ENCODE measurements at places on chromosomes 13 and 19.

GRCh38 chr19:7970716-7971448, 27.4 kb upstream of the TIMM44 start:
- peak; percentile 27 for DNase-seq

GRCh38 chr13:36158611-36159010, 27.4 kb upstream of the DCLK1 start:
- no peak for DNase-seq

DNA sequence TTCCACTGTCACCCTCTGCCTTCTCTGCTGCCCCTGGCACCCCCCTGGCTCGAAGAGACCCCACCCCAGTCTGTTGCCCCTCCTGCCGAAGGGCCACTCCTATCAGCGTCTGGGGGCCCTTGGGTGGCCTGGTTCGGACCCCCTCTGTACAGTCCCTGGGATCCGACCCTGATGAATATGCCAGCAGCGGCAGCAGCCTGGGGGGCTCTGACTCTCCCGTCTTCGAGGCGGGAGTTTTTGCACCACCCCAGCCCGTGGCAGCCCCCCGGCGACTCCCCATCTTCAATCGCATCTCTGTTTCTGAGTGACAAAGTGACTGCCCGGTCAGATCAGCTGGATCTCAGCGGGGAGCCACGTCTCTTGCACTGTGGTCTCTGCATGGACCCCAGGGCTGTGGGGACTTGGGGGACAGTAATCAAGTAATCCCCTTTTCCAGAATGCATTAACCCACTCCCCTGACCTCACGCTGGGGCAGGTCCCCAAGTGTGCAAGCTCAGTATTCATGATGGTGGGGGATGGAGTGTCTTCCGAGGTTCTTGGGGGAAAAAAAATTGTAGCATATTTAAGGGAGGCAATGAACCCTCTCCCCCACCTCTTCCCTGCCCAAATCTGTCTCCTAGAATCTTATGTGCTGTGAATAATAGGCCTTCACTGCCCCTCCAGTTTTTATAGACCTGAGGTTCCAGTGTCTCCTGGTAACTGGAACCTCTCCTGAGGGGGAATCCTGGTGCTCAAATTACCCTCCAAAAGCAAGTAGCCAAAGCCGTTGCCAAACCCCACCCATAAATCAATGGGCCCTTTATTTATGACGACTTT, 2.0 kb downstream of the ZFP36 start:
- peak; percentile 82 for DNase-seq

- no peak for DNase-seq
Observed at GRCh38 chr13:100396776-100397175, 191.8 kb downstream of the GGACT start.

- no peak for DNase-seq
Observed at GRCh38 chr13:106474912-106475311, 60.5 kb downstream of the EFNB2 start.

GRCh38 chr13:44259045-44260027, 114.3 kb upstream of the SERP2 start:
- DNase-seq: peak; percentile 65

GRCh38 chr13:30581582-30581981, 36.1 kb upstream of the USPL1 start:
- peak; percentile 48 for DNase-seq

DNA sequence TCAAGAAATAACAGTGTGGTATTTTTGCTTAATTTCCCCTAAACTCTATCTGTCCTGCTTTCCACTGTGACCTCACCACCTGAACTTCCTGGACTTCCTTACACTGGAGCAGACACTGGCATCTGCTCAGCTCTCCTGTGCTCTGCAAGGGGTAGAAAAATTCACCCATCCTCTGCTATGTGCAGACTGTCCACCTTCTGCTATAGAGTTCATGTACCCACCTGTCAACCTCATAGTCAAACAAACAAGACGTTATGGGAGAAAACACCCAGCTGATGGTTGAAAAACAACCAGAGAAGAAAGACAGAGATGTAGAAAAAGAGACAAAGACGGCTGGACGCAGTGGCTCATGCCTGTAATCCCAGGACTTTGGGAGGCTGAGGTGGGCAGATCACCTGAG, 12.2 kb downstream of the LAIR1 start:
- DNase-seq: no peak

DNA sequence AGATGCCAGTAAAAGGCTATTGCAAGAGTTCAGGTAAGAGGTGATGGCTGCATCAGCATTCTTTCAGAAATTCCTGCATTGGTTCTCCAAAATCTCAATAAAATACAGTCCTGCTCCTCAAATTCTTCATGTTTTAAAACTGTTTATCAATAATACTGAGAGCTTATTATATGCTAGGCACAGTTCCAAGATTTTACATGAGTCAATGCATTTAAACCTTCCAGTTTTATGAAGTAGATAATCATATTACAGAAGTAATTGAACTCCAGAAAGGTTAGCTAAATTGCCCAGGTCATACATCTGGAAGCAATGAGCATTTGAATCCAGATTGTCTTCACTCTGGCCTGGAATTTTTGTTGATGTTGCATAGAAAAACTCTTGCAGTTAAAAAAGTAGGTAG, 282.9 kb upstream of the SLITRK6 start:
- no peak for DNase-seq

GRCh38 chr13:47291107-47291656, 394.3 kb upstream of the HTR2A start:
- no peak for DNase-seq

DNA sequence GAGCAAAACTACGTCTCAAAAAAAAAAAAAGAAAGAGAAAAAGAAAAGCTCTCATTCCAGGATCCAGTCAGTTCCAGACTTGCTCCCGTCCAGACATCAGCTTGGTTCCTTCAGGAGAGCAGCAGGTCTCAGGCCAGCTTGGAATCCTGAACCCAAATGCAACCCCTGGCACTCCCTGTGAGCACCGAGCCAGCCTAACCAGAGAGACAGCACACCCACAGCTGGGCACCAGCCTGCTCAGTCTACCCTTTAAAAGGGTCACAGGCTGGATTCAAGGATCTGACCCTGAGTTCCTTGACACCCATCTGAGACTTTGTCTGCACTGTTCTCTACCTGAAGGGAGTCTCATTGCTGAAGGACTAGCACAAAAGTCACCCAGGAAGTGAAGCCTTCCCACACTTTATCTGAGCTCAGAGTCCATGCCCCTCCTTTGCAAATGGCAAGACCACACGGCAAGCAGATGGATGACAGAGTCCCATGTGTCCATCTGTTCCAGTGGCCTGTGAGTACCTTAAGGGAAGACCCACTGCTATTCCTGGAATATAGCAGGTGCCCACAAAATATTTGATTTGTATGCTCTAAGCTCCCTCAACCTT, 1.4 kb downstream of the PEPD start:
- no peak for DNase-seq

- DNase-seq: no peak
Observed at GRCh38 chr19:55146705-55147273, 2.2 kb downstream of the TNNT1 start.

- DNase-seq: no peak
Observed at GRCh38 chr19:2160379-2160778, 3.4 kb upstream of the DOT1L start.

GRCh38 chr13:97112446-97113152, 109.5 kb upstream of the MBNL2 start:
- no peak for DNase-seq

GRCh38 chr13:101408992-101409656, 7.2 kb downstream of the NALCN start:
- no peak for DNase-seq

- no peak for DNase-seq
Observed at GRCh38 chr13:43362556-43362955, 339.2 kb downstream of the DNAJC15 start.

GRCh38 chr19:18759995-18760426, 31.1 kb downstream of the COMP start:
- no peak for DNase-seq

All from CD4-positive, alpha-beta T cell treated with Interleukin-10 for 1 hour (primary cell).